Right atrium auricular region (tissue), 2 donors: ENCODE measurements at places on chromosomes 4 and X.

DNA sequence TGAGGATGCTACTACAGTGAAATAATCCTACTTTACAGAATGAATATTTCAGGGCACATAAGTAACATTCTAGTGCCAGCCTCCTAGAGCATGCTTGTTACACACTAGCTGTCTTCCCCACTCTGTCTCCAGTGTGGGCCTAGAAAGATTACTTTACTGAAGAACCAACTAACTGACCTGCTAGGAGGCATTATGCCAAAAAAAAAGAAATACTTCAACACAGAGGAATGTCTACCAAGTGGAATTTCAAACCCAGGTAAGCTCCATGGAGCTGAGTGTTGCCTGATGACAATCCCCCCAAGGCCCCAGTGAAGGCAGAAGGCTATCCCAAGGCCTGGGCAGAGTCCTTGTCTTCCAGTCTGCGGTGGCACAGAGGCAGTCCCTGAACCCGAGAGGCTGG, 40.9 kb upstream of the STS start:
- H3K4me1 ChIP-seq = peaks cover 16% of the 10 kb centered on the region
- no peak overlapping the region for H3K4me3 ChIP-seq
- H3K27me3 ChIP-seq = no peaks in the 10 kb centered on the region
- H3K27ac ChIP-seq = no peak overlapping the region
- DNase-seq = no peak

DNA sequence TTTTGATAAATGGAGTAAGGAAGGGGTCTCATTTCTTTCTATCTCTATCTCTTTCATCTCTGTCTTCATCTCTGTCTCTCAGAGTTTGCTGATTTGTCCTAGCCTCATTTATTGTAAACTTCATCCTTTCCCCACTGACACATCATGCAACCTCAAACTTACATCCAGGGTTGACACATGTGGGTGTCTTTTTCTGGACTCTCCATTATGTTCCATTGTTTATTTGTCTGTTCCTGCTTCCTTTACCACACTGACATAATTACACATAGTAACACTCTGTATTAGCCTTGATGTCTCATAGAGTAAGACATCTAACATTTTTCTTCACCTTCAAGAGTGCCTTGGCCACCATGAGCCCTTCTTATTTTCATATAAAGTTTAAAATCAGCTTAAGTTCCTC, 8.1 kb upstream of the SRD5A3 start:
- no peaks in the 10 kb centered on the region for H3K27me3 ChIP-seq
- no peak overlapping the region for H3K4me3 ChIP-seq
- no peak overlapping the region for H3K27ac ChIP-seq
- DNase-seq = no peak
- no peaks in the 10 kb centered on the region for H3K36me3 ChIP-seq

DNA sequence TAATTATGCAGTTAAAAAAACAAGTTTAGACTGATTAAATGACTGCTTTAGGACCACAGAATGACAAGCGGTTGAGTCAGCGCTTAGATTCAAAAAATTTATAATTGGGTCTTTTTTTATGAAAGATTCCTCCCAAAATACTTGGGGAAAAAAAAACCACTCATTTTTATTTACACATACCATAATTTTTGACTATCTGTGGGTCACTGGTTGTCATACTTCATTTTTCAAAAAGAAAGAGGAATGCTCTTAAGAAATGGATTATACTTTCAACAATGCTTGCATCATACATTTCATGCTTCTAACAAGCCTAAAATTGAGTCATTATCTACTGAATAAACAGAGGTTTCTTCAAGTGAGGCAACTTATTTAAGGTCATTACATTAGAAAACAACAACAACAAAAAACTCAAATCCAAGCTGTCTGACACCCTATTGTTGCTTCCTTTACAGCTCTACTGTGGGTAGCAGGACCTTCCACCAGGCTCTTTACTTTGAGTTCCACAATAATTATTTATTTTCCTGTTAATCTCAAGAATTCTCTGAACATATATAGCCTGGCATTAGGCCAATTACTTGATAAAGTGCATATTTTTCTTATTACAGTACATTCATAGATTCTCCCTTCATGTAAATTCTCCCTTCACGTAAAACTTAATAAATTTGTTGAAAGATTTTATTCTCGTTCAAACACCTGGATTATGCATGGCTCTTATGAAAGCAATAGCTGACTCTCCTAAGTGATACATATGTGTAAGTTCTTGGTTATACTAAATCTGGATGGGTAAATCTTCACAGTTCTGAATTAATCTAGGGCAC, 445.5 kb downstream of the PCDH10 start:
- no peaks in the 10 kb centered on the region for H3K36me3 ChIP-seq
- no peak overlapping the region for H3K4me3 ChIP-seq
- DNase-seq = no peak
- H3K27ac ChIP-seq = no peak overlapping the region
- H3K27me3 ChIP-seq = no peaks in the 10 kb centered on the region
- no peaks in the 10 kb centered on the region for H3K4me1 ChIP-seq

GRCh38 chr4:98262431-98262830, 1.2 kb downstream of the RAP1GDS1 start:
- no peaks in the 10 kb centered on the region for H3K36me3 ChIP-seq
- H3K27me3 ChIP-seq = no peaks in the 10 kb centered on the region
- no peak for DNase-seq
- no peaks in the 10 kb centered on the region for H3K4me1 ChIP-seq
- peak overlapping the region; percentile 93 for H3K27ac ChIP-seq

DNA sequence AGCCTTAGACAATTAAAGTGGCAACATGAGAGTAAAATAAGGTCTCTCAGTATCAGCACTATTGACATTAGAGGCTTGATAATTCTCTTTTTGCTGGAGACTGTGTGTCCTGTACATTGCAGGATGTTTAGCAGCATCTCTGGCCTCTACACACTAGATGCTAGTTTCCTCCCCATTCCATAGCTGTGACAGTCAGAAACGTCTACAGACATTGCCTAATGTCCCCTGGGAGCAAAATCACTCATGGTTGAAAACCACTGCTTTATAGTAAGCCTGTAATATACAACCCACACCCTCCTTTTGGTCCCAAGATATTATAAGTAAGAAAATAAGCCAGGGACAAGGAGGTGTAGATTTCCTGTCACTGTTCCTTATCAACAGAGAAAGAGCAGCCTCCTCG, 166.0 kb downstream of the FRMPD4 start:
- no peaks in the 10 kb centered on the region for H3K27me3 ChIP-seq
- H3K4me3 ChIP-seq = no peak overlapping the region
- no peak overlapping the region for H3K27ac ChIP-seq
- no peaks in the 10 kb centered on the region for H3K36me3 ChIP-seq
- no peak for DNase-seq

- no peak overlapping the region for H3K4me3 ChIP-seq
- H3K27me3 ChIP-seq = no peaks in the 10 kb centered on the region
- H3K27ac ChIP-seq = no peak overlapping the region
- no peaks in the 10 kb centered on the region for H3K4me1 ChIP-seq
- H3K36me3 ChIP-seq = peaks cover 76% of the 10 kb centered on the region
These were observed 62.6 kb downstream of the FAM114A1 start for GRCh38 chr4:38930204-38930603.
